ENCODE measurements at places on chromosomes 6 and 20.

DNA sequence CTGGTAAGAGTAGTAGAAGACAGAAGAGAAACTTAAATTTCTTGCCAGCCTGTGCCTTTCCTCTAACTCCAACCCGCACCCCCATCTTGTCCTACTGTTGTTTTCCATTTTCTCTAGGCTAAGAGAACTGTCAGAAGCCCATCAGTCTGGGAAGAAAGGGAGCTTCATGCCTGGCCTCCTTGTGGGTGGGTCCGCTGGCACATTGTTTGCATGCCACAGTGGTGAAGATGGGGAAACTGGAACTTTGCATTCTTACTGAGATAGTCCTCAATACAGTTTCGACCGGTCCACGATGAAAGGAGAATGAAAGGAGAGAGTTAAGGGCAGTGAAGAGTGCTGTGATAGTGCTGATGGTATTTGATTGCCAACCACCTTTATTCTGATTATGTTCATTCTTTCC lies 103.1 kb downstream of the TCP11 start:
- DNase-seq = no peak

- DNase-seq = no peak
Measured at GRCh38 chr6:4242601-4243000, 107.2 kb upstream of the ECI2 start.

GRCh38 chr6:39339868-39340550 lies 17.5 kb upstream of the KCNK16 start:
- DNase-seq = no peak

DNA sequence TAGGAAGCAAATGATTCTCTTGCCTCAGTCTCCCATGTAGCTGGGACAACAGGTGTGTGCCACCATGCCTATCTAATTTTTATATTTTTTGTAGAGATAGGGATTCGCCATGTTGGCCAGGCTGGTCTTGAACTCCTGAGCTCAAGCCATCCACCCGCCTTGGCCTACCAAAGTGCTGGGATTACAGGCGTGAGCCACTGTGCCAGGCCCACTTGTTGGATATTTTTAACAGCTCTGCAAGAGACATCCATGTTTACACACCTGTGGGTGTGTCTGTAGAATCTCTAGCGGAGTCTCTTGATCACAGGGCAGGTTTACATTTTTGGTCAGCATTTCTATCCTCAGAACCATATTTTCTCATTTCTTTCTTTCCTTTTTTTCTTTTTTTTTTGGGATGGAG lies 53.1 kb upstream of the ZFP64 start:
- DNase-seq = no peak

- DNase-seq = no peak
Measured at GRCh38 chr6:11798096-11798495, 19.5 kb upstream of the ADTRP start.

GRCh38 chr6:100461917-100462705 lies 2.6 kb downstream of the SIM1 start:
- DNase-seq = no peak

- DNase-seq = no peak
Measured at GRCh38 chr6:122947355-122947754, 48.7 kb upstream of the CLVS2 start.

DNA sequence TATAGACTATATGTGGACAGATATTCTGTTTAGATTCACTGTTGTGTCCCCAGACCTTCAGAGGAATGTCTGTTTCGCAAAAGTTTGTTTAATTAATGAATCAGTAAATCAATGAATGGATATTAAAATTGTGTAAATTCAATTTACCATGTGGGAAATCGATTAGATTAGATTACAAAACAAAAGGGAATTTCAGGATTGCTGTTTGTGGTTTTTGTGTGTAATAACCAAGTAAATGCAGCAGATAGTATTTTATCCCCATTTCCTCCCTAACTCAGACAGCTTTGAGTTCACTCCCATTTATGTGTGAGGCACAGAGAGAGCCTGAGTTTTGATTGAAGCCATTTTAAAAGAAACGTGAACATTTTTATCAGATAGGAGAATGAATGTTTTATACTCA lies 214.8 kb downstream of the ADGB start:
- DNase-seq = no peak

- DNase-seq = no peak
Measured at GRCh38 chr6:41429506-41430504, 94.4 kb downstream of the NCR2 start.

- DNase-seq = peak; percentile 24
Measured at GRCh38 chr6:109073344-109074132, 21.1 kb downstream of the SESN1 start.

DNA sequence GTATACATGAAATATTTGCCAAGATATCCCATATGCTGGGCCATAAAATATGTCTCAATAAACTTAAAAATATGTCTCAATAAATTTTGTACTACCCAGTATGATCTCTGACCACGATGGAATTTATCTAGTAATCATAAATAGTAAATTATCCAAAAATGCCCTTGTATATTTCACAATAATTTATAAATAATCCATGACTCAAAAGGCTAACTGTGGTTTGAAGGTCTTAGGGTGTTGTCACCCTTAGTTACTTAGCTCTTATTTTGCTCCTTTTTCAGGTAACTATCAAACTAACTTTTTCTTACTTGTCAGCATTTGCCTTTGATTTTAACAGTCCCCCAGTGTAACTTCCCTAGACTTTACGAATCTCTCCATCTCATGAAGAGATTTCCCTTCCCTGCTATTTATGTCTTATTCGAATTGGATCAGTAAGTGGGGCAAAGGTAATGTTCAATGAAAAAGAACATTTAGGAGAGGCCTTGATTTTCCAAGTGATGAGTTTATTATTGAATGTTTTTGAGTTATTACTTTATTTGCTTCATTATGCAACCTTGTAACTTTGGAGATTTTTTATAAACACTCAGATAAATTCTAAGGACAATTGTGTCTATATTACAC lies 109.0 kb upstream of the THBS2 start:
- DNase-seq = no peak

GRCh38 chr6:24340998-24341938 lies 16.6 kb downstream of the DCDC2 start:
- DNase-seq = no peak

GRCh38 chr6:155186052-155186658 lies 77.7 kb upstream of the CLDN20 start:
- DNase-seq = no peak

- no peak for DNase-seq
Measured at GRCh38 chr6:105112577-105112976, 67.2 kb downstream of the POPDC3 start.

GRCh38 chr6:16850681-16851026 lies 89.4 kb upstream of the ATXN1 start:
- no peak for DNase-seq

DNA sequence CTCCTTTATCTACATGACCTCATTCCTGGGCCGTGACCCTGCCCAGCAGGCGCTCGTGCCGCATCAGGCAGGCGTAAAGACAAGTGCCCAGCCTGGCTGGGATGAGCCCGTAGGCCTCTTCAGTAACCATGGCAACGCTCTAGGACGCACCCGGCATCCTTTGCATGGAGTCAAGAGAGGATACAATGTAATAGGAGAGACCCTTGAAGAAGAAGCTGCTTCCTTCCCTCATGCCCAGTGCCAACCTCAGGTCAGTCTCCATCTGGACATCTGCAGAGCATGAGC lies 5.0 kb upstream of the LSM14B start:
- no peak for DNase-seq

GRCh38 chr20:52783769-52784168 lies 188.4 kb upstream of the TSHZ2 start:
- DNase-seq = no peak

DNA sequence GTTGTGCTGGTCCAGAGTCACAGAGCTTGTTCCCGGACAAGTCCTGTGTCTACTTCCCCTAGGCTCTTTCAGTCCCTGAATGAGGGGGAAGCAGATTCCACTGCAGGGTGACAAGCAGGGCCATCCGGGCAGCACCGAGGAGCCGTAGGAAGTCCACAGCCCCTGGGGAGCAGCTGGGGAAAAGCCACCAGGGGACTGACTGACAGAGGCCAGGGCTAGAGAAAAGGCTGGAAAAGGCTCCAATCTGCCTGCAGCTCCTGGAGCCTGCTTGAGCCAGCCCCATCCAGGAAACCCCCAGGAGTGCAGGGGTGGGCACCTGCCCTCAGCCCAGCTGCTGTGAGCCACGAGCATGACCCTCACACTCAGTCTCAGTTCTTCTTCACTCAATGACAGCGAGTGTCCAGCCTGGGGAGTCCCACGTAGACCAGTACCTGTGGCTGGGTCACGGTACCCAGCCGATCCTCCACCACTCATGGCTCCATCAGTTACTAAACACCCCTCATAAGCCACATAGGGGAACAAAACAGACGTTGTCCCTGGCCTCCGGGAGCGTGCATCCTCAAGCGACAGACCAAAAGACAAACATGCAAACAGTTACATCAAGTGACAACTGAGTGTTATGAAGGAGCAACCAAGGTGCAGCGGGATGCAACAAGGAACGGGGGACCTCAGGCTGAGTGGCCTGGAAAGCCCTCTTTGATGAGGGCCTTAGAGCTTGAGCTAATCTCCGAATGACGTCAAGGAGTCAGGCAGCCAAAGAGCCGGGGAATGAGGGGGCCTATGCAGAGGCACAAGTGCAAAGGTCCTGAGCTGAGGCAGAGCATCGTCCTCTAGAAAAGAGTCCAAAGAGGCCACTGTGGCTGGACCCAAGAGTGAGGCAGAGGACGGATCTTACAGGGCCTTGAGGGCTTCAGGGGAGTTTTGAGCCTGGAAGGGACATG lies 24.8 kb upstream of the VSTM2L start:
- no peak for DNase-seq
